ENCODE measurements at places on chromosomes 6 and 20.

DNA sequence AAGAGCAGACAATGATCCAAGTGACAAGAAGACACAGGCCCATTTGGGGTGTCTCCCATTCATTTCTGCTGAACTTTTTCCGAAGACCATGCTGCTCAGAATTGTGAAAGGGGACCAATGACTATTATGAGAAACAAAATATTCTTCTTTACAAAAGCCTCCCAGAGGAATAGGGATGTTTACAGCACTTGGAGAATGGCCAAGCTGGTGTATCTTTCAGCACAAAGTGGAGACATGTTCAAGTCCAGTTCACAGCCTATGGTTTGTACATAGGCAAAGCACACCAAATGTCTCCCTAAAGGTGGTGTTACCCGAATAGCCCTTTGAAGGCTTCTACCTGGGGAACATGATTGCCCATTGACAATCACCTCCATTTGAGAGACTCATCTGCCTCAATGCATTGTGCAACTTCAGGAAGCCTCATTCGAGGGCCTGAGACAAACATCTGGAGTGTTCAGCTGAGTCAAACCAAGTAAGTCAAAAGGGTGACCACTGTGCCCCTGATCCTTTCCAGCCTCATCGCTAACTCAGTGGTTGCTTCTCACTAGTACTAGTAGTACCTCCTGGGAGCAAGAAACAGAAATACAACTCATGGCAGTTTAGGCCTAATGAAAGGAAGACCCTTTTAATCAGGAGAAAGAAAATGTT lies 451.0 kb upstream of the MARCKS start:
- no peak for DNase-seq

DNA sequence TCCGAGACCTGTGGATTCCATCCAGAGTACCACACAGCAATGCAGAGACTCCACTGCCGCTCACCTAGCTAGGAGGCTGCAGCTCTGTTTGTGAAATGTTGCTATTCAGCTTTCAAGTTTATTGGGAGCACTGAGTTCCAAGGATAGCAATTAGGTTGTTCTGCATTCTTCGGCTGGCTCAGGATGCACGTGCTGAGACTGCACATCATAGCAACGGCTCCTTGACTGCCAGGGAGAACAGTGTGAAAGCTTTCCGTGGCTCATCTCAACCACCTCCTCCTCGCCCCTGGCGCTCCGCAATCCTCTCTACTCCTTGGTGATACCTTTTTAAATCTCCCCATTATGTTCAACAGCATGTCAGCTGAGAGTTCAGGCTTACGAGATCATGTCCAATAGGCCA lies 116.6 kb downstream of the TSHZ2 start:
- DNase-seq = no peak

DNA sequence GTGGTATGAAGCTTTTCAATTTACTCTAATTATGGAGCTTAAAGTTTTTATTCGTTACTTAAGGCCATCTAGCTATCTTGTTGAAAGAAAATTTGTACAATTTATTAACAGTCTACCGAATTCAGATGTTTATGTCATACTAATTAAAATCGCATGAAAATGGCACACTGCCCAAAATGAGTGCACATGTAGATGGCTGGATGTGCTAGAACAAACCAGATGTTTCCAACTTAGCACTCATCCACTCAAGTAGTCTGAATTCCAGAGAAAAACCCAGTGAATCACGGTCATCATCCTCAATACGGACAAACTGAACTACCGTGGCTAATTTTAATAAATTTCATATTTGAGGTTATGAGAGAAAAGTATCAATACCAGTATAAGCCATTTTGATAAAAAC lies 70.4 kb downstream of the COL12A1 start:
- no peak for DNase-seq

GRCh38 chr6:44152533-44152932 lies 6.1 kb upstream of the CAPN11 start:
- DNase-seq = no peak

GRCh38 chr6:128919412-128920180 lies 36.7 kb downstream of the LAMA2 start:
- no peak for DNase-seq

- DNase-seq = no peak
These were observed 16.3 kb upstream of the OR2B6 start for GRCh38 chr6:27940766-27941165.

DNA sequence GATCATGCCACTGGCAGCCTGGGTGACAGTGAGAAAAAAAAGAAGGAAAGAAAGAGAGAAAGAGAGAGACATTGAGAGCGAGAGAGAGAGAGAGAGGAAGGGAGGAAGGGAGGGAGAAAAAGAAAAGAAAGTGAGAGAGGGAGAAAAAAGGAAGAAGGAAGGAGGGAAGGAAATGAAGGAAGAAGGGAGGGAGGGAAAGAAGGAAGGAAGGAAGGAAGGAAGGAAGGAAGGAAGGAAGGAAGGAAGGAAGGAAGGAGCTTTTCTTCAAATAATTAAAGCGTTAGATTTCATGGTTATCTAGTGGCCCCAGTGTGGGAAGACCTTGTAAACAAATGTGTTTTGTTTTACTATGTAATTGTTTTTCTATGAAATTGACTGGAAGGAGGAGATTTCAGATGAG lies 170.8 kb downstream of the SYNDIG1 start:
- DNase-seq = no peak

DNA sequence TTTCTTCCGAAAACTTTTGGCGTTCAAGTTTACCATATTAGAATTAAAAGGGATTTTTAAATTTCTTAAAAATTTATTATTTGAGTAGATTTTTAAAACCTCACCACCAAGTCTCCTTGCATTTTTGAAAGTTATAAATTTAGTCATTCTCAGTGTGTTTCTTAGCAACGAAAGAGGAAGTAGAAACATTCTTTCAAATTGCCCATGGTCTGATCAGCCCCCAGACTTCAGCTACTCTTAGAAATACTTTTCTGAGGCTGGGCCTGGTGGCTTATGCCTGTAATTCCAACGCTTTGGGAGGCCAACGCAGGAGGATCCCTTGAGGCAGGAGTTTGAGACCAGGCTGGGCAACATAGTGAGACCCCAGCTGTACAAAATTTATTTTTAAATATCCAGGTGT lies 15.1 kb upstream of the RTF2 start:
- no peak for DNase-seq

DNA sequence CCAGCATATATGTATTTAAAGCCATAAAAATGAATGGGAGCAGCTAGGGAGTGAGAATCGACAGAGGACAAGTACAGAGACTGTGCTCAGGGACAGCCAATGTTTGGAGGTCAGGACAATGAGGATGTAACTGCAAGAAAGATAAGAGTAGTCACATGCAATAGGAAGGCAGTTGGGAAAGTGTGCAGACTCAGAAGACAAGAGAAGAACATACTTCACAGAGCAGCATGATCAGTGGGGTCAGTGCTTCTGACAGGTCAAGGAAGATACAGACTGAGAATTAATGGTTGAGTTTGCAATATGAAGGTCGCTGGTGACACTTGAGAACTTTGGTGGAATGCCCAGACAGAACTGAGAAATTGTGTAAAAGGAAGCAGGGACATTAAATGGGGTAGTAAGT lies 25.1 kb downstream of the PLAGL1 start:
- no peak for DNase-seq

- DNase-seq = no peak
These were observed 11.6 kb downstream of the RBCK1 start for GRCh38 chr20:419556-420165.

DNA sequence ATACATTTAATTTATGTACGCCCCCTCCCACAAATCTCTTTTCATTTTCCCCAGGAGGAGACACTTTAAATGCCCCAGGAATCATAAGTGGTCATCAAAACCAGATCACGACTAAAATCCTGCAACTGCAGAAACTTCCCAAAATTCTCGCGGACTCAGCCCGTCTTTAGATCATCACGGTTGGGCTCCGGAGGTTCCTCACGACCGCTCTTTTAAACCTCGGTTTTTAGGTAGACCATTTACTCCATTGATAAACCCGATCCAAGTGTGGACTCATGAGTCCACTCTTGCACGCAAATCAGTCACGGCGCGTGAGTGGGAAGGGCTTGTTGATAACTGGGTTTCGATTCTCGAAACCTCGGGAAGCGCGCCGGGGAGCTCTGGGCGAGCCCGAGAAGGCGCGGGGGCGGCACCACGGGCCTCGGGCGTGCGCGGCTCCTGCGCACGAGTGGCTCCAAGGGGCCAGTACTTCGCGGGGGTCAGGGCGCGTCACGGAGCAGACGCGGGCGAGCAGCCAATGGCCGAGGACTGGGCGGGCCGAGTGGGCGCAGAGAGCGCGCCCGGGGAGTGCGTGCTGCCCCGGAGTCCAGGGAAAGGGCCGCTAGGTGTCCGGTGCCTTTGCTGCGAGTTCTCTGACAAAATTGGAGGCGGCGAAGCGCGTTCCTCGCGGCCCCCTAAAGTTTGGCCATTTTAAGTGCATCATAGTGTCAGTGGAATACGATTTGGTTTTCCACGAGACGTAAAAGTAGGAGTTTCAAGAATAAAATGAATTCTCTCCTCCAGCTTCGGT lies 635 bp upstream of the TENT5A start:
- peak; percentile 20 for DNase-seq

GRCh38 chr20:45782890-45783289 lies 8.8 kb downstream of the WFDC3 start:
- DNase-seq = no peak

GRCh38 chr6:56904068-56904467 lies 50.8 kb upstream of the BEND6 start:
- DNase-seq = no peak

- DNase-seq = no peak
These were observed 792.0 kb downstream of the MAFB start for GRCh38 chr20:39897058-39897457.

DNA sequence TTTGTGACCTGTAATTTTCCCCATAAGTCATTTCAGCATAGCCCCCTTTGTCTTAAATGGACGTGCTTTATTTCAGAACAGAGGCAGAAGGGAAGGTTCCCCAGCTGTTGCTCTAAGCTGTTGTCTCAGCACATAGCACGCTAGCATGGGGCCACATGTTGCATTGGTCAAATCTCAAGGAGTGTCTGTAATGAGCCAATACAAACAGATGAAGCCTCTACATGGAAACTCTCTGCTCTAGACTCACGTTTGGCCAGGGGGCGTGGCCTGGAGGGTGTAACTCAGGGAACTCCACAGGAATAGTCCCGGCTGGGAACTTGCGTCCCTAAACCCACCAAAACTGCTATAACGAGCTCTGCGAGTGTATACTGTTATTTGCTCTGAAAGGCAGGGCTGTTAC lies 35.2 kb upstream of the SLC22A2 start:
- DNase-seq = no peak

DNA sequence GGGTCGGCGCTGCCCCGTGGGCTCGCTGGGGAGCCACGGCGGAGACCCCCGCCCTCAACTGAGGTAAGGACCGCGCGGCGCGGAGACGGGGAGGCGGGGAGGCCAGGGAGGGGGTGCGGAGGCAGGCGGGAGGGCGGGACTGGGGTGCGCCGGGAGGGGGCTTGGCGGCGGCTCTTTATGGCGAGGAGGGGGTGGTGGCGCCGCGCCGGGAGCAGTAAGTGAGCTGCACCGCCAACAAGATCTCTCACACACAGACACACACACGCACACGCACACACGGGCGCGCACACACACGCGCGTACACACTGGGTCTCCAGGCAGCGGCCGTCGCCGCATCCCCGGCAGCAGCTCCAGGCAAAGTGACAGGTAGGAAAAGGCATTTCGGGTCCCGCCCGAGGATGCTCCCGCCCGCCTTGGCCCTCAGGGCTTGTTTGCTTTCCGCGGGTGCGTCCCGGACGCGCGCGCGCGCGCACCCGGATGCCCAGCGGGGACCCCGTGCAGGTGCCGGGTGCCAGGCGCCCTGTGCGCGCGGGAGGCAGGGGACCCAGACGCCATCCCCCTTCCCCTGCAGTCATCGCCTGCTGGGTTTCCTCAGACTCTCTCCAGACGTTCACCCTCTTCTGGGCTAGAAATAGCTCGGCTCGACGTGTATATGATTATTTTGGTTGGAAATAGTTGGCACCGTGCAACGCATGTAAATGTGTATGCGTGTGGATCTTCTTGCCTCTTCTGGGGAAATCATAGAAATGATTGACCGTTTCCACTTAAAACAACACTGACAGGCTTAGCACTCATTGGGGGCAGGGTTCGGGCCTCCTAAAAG lies at the start of gene PLCB4:
Gene PLCB4, plus strand, starts transcription at position 247 of the 823 bp plus-strand sequence. CDS start 238,728 bp downstream, outside the sequence.
- no peak for DNase-seq

DNA sequence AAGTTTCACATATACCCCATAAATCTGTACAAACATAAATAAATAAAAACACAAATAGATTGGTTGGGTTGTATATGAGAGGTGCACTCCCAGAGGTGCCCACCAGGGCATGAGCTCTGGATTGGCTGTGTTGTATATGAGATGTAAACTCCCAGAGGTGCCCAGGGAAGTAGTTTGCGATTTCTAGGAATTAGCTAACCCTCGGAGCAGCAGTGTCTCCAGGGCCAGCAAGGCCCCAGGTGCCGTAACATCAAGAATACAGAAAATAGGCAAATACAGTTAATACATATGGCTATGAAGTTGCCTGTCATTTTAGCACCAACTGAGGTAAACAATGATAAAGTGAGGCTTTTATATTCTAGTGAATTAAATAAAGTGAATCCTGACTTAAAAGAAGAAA lies 5.4 kb upstream of the GINM1 start:
- DNase-seq = no peak

- no peak for DNase-seq
These were observed 35.7 kb upstream of the ARID1B start for GRCh38 chr6:156741287-156742073.

- no peak for DNase-seq
These were observed 50.5 kb downstream of the SLC22A23 start for GRCh38 chr6:3406362-3406821.

GRCh38 chr20:11274141-11274594 lies 600.4 kb upstream of the JAG1 start:
- DNase-seq = no peak
